Fibroblast of skin of right quadriceps (primary cell): ENCODE measurements at places on chromosomes 3 and 15.

- no peak for DNase-seq
These were observed 2.7 kb downstream of the KLHL40 start for GRCh38 chr3:42688016-42688415.

- peak; percentile 58 for DNase-seq
These were observed 146.6 kb downstream of the TBL1XR1 start for GRCh38 chr3:177050501-177051237.

- no peak for DNase-seq
These were observed 10.5 kb upstream of the SCAANT1 start for GRCh38 chr3:63922491-63923199.

DNA sequence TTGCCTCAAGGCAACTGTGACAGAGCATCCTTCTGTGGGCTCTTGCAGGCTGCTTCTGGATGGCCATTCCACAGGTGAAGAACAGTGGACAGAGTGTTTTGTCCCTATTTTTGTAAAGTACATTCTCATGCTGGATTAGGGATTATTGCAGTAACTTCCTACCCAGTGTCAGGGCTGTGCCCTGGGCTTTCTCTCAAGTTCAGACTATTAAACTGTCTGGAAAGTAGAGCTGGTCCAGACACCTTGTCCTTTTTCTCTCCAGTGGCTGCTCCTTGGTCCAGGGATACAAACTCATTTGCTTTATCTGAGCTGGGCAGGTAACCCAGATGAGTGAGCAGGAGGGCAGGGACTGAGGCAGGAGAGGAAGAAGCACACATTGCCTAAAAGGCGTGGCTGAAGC lies 37.4 kb upstream of the AGBL1 start:
- no peak for DNase-seq

GRCh38 chr3:27349832-27350231 lies 19.4 kb downstream of the NEK10 start:
- DNase-seq: no peak

DNA sequence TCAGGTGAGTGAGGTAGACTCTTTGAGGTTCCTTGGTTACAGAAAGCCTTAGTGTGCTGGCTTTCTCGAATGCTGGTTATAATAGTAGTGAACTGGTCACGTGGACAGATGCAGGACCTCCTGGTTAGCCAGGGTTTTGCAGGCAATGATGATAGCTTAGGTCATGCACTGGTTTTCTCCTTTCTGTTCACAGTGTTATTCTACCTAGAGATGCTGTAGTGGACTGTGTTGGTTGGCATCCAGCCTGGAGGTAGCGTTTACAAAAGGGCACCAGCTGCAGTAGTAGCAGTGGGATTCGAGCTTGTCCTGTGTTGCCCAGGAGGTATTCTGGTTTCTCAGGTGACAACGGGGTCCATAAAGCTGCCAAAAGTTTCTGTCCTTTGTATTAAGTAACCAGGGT lies 27.0 kb downstream of the PCCB start:
- DNase-seq: no peak

DNA sequence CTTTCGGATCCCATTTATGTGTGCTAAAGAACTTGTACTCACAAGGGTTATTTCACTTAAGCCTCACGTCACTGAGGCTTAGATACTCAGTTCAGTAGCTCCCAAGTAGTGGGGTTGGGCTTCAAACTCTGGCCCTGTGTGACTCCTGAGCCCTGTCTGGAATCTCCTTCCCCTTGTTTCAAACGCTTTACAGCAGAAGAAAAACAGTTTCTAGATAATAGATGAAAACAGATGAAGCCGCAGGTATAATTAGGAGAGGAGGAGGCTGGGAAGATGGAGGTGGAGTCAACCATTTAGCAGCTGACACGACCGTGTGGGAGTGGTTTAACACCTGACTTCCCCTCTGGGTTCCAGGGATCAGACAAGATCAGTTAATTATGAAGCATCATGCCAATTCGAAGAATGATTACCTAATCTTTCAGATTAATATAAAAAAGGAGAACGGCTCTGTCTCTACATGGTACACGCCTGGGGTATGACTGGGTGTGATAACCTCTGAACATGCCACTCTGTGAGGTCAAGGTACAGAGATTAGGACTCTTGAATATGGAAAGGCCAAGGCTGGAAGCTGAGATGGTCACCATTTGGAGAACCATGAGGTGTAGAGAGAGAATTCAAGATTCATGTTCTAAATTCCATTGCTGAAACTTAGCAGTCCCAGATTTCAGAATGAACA lies 31.1 kb downstream of the TPM1 start:
- DNase-seq: no peak

DNA sequence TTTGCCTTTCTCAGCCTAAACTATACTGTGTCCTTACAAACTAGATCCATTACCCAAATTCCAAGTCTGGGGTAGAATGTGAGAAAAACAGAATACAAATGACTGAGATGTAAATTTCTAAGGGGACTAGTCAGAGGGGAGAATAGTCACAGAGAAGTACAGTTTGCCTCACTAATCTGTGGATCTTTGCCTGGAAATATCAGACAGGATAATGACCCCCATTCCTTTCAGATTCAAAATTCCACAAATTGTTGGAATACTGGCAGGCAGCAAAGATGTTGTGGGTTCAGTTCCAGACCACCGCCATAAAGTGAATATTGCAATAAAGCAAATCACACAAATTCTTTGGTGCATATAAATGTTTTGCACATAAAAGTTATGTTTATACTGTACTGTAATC lies 762.8 kb upstream of the NR2F2 start:
- peak; percentile 90 for DNase-seq

GRCh38 chr3:157530637-157531300 lies 27.6 kb upstream of the VEPH1 start:
- peak; percentile 47 for DNase-seq

DNA sequence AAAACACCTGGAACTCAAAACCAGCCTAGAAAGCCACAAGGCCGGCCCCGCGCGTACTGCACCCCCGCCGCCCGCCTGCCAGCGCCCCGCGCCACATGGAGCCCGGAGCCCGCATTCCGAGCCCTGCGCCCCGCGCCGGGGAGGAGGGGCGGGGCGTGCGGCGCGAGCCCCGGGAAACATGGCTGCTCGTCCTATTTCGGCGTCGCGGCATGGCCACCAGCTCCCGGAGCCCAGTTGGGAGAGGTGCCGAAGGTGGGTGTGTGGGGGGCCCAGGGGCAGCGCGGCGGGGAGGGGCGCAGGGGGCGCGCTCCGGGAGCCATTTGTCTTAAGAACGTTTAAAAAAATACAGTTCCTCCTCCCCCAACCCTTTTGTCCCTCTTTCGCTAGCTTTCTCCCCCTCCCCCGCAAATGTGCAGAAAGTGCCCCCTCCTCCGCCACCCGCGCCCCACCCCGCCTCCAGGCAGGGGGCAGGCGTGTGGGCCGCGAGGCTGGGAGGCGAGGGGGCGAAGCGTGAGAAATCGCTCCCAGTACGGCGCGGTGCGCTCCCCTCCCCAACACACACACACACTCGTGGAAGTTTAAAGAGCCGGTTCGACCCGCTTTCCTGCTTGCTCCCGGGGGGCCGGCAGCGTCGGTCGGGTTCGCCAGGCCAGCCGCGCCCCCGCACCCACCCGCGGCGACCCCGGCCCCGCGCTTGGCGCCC lies 2.5 kb downstream of the ANP32A start:
- peak; percentile 90 for DNase-seq

DNA sequence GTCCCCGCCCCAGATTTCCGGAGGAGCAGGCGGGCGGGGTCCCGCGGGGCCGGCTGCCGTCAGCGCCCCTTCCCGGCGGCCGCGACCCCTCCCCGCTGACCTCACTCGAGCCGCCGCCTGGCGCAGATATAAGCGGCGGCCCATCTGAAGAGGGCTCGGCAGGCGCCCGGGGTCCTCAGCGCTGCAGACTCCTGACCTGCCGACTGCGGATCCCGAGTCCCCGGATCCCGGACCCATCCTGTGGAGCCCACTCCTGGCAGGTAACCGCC lies at the start of gene TRH:
TSS of gene TRH (plus strand) at position 157 of the 269 bp plus-strand sequence. CDS start 1,097 bp downstream, outside the sequence.
- DNase-seq: no peak
